Tibial artery (tissue), 4 donors: ENCODE measurements at places on chromosomes 7 and 10.

DNA sequence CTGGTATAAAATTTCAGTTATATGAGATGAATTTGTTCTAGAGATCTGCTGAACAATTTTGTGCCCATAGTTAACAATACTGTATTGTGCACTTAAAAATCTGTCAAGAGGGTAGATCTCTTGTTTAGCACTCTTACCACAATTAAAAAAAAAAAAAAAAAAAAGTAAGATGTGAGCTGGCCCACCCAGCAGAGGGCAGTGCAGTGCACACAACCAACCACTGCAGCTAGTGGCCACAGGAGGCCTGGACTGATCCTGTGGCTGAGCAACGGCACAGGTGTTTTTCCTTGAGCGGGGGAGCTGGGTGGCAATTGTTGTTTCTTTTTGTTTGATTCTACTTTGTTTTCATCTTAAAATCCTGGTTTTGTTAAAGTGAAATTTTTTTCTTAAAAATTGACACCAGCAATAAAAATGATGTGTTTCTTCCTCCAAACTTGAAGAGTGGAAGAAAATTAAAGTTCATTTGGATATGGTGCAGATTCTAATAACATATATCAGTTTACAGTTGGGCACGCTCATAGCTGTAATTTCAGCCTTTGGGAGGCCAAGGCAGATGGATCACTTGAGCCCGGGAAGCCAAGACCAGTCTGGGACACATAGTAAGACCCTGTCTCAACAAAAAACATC, 171.1 kb upstream of the TBX20 start:
- peak; percentile 38 for DNase-seq

- no peak for DNase-seq
These were observed 43.5 kb downstream of the IDE start for GRCh38 chr10:92530421-92530820.

- DNase-seq = no peak
These were observed 243.3 kb upstream of the FOXK1 start for GRCh38 chr7:4438723-4439245.

- DNase-seq = no peak
These were observed 52.4 kb upstream of the TNRC18 start for GRCh38 chr7:5476001-5476400.

DNA sequence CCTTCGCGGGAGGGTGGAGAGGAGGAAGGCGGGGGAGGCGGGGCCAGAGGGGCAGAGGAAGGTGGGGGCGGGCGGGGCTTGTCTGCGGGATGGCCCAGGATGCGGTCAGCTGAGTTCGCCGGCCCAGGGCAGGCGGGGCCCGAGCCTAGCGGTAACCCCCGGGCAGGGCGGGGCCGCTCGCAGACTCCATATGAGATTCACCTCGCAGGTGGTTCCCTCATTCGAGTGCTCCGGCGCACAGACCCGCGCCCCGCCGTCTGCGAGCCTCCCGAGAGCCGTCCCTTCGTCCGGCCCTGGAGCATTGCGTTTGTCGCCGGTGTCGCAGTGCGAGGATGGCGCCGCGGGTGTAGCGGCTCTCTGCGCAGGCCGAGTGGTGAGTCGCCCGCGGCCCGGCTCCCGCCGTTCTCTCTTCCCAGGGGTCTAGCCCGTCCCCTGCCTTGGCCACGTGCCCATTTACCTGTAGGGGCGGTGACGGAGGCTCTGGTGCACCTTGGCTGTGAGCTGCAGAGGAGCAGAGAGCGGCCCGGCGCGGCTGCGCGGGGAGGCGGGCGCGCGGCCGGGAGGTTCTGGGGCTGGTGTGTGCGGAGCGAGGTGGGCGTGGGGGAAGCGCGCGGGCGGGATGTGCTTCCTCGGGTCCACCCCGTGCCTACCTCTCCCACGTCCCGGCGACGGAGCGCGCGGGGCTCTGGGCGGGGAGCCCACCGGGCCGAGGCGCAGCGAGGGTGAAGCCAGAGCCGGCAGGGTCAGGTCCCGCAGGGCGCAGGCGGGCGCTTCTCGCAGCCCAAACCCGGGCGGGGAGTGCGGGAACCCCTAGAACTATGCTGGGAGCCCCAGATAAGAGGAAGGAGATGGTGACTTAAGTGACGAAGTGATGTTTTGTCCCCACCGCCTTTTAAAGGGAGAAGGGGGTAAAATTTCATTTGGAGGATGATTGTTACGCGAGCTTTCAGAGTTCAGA, at the start of gene UPP1:
UPP1 (plus strand) TSS at position 220 of the 958 bp plus-strand sequence. CDS start 5,519 bp downstream, outside the sequence.
- peak; percentile 96 for DNase-seq
